ENCODE measurements at places on chromosomes 5 and 9. TPM values are rescaled to one million over a fixed set of nuclear protein-coding genes. Genes with fewer than 3 reads are reported as not detected.

The FAM151B gene
- total RNA-seq, result 2.9 TPM

The TAF11L12 gene
- 0.34 TPM for total RNA-seq

The NR2F1-AS1 gene
- 7.3 TPM for total RNA-seq

The PFN3 gene
- total RNA-seq, result not detected

The MORN5 gene
- total RNA-seq, result not detected

The FGF10 gene
- total RNA-seq, result not detected

The PTGS1 gene
- 0.23 TPM for total RNA-seq

The ANKRD34B gene
- total RNA-seq, result 0.20 TPM

GRCh38 chr5:159531554-159532105, 201.3 kb upstream of the IL12B start:
- H3K36me3 ChIP-seq, result no peaks in the 10 kb centered on the region
- no peaks in the 10 kb centered on the region for H3K4me1 ChIP-seq
- no peak overlapping the region for H3K27ac ChIP-seq
- no peak overlapping the region for H3K4me3 ChIP-seq
- no peak for DNase-seq
- no peaks in the 10 kb centered on the region for H3K27me3 ChIP-seq

GRCh38 chr9:111715471-111715870, 54.1 kb downstream of the GNG10 start:
- H3K4me1 ChIP-seq, result no peaks in the 10 kb centered on the region
- no peaks in the 10 kb centered on the region for H3K27me3 ChIP-seq
- H3K36me3 ChIP-seq, result no peaks in the 10 kb centered on the region
- DNase-seq, result peak; percentile 20

GRCh38 chr5:141223112-141223783, at the start of gene PCDHB14:
TSS of gene PCDHB14 (plus strand) at chr5:141223343. CDS start at chr5:141223506, 163 bp downstream.
- no peak within 1 kb of the TSS for H3K27ac ChIP-seq
- DNase-seq, result peak; percentile 7
- H3K27me3 ChIP-seq, result no peaks in the 10 kb centered on the region
- no peak within 1 kb of the TSS for H3K4me3 ChIP-seq
- H3K4me1 ChIP-seq, result no peaks in the 10 kb centered on the region

GRCh38 chr9:16710888-16711287, 159.6 kb downstream of the BNC2 start:
- no peaks in the 10 kb centered on the region for H3K36me3 ChIP-seq
- no peaks in the 10 kb centered on the region for H3K27me3 ChIP-seq
- H3K4me3 ChIP-seq, result no peak overlapping the region
- H3K4me1 ChIP-seq, result peaks cover 28% of the 10 kb centered on the region
- DNase-seq, result no peak

DNA sequence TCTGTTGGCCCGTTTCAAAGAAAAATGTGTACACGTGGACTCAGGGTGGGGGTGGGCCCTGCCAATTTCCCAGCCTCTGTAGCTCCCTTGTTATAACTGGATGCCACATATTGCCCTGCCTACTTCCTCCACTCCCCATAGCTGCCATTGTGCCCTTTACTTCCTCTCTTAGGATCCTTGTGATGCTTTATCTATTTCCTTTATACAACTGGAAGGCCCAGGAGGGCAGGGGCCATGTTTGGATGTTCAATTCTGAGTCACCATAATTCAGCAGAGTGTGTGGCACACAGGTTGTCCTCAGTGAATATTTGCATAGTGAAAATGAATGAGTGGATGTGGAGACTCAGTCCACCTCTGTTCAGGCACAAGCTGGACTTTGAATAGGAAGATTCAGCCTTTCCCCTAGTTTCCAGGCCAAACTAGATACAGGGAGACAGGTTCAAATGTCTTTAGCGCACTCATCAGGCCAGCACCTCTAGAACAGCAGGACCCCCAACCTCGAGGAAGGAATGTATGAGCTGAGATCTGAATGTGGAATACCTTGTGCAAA, 10.6 kb upstream of the FEM1C start:
- H3K36me3 ChIP-seq, result no peaks in the 10 kb centered on the region
- no peak overlapping the region for H3K4me3 ChIP-seq
- H3K4me1 ChIP-seq, result peaks cover 22% of the 10 kb centered on the region

- H3K27ac ChIP-seq, result no peak overlapping the region
- H3K4me3 ChIP-seq, result no peak overlapping the region
- H3K27me3 ChIP-seq, result no peaks in the 10 kb centered on the region
- H3K4me1 ChIP-seq, result no peaks in the 10 kb centered on the region
- no peak for DNase-seq
- no peaks in the 10 kb centered on the region for H3K36me3 ChIP-seq
Measured at GRCh38 chr9:7144265-7145046, 386.7 kb downstream of the KDM4C start.

GRCh38 chr9:10008101-10008799, 604.6 kb downstream of the PTPRD start:
- no peaks in the 10 kb centered on the region for H3K36me3 ChIP-seq
- H3K4me1 ChIP-seq, result no peaks in the 10 kb centered on the region
- no peak overlapping the region for H3K4me3 ChIP-seq
- no peak overlapping the region for H3K27ac ChIP-seq
- DNase-seq, result no peak

GRCh38 chr9:116432051-116432450, 255.1 kb upstream of the TRIM32 start:
- no peaks in the 10 kb centered on the region for H3K4me1 ChIP-seq
- H3K4me3 ChIP-seq, result no peak overlapping the region
- no peaks in the 10 kb centered on the region for H3K27me3 ChIP-seq
- no peak overlapping the region for H3K27ac ChIP-seq
- no peak for DNase-seq
- no peaks in the 10 kb centered on the region for H3K36me3 ChIP-seq

DNA sequence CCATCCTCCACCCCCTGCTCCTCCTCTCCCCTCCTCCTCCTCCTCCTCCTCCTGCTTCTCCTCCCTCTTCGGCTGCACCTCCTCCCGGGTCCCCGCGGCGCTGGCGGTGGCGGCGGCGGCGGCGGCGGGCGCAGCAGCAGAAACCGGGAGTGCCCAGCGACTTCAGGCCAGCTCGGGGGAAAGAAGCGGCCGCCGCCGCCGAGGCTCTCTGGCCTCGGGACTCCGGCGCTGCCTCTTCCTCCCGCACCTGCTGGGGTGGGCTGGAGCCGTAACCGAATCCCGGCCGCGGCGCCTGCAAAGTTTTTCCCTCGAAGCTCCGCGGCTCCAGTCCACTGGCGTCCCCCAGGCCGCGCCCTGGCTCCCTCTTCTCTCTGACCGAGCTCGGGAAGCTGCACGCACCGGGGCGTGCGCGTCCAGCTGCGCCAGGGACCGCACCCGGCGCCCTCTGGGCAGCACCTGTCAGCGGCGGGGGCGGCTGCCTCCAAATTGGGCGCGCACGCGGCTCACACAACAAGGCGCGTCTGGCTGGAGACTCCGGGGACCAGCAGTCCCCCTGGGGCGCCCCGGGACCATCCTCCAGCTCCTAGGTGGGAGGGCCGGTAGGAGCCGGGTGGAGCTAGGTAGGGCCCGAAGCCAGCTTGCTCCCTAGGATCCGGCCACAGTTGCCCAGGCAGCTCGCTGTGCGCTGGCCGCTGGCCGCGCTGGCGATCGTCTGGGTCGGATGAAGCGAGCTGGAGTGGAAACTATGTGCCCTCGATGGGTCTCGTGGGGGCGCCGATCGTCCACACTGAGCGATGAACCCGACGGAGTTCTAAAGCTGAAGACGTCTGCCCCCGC, at the start of gene MCTP1:
TSS of gene MCTP1 (minus strand) at position 523 of the 837 bp plus-strand sequence.
- H3K36me3 ChIP-seq, result no peaks in the 10 kb centered on the region
- H3K27ac ChIP-seq, result no peak within 1 kb of the TSS
- H3K4me3 ChIP-seq, result peak within 1 kb of the TSS; percentile 55
- peak; percentile 1 for DNase-seq
- H3K4me1 ChIP-seq, result peaks cover 13% of the 10 kb centered on the region

DNA sequence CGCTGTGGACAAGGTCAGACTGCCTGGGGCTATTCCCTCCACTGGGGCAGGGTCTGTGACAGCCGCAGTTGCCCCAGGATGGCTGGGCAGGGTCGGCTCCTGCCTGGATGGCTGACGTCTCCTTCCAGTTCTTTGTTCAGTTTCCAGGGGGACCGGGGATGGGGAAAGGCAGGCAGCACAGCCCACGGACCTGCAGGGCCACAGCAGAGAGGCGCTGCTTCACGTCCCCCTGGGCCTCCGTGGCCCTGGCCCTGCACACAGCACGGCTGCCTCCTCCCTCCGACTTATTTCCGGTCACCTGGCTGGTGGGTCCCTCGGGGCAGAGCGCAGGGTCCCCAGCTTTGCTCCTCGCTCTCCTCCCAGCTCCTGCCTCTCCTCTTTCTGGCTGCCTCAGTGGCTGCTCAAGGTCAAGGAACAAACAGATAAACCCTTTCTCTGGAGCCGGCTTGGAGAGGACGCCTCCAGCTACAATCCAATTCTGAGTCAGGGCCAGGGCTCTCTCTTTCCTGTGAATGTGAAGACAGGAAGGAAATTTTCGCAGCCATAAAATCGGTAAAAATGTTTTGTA, 169.7 kb downstream of the C9orf50 start:
- H3K4me1 ChIP-seq, result peaks cover 4% of the 10 kb centered on the region
- no peaks in the 10 kb centered on the region for H3K36me3 ChIP-seq
- H3K27me3 ChIP-seq, result no peaks in the 10 kb centered on the region
- H3K27ac ChIP-seq, result no peak overlapping the region
- DNase-seq, result no peak

DNA sequence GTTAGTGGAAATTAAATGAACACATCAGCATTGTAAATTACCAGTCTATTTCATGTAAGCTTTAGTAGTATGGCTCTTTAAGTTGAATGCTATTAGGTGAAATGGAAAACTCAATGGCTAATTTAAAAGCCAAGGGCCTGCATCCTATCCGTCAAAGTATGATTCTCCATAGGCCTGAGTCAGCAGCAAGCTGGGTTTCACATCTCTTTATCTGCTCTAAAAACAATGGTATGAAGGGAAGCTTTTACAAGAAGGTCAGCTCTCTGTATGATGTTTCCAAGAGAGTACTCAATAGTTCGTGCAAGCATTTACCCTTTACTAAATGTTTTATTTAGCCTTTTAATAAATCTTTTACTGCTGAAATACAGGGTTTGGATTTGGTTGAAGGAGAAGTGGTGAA, 62.8 kb downstream of the MAP1B start:
- peak; percentile 37 for DNase-seq
- no peak overlapping the region for H3K4me3 ChIP-seq
- H3K27ac ChIP-seq, result no peak overlapping the region
- no peaks in the 10 kb centered on the region for H3K27me3 ChIP-seq

- DNase-seq, result no peak
- no peak overlapping the region for H3K4me3 ChIP-seq
- H3K36me3 ChIP-seq, result no peaks in the 10 kb centered on the region
- H3K27ac ChIP-seq, result no peak overlapping the region
Measured at GRCh38 chr5:95969651-95970358, 8.2 kb upstream of the ELL2 start.

GRCh38 chr5:55634866-55635265, 77.3 kb downstream of the SLC38A9 start:
- DNase-seq, result no peak
- no peaks in the 10 kb centered on the region for H3K27me3 ChIP-seq
- H3K36me3 ChIP-seq, result no peaks in the 10 kb centered on the region
- no peak overlapping the region for H3K4me3 ChIP-seq
- H3K4me1 ChIP-seq, result peaks cover 13% of the 10 kb centered on the region

DNA sequence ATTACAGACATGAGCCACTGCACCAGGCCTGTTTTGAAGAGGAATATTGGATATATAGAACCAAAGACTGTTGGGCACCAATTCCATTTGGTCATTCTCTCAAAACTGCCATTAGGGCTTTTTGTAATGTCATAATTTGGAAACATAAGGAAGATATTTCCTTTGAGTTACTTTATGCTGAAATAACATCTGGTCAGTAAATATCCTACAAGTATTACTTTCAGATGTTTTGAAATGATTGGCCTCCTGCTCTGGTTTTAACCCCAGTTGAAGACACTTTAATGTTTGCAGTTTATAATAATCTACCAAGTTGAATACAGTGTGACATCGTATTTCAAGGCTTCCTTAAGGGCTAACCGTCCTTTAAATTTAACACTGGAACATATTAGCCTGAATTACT, 33.6 kb downstream of the LRRTM2 start:
- DNase-seq, result no peak
- H3K36me3 ChIP-seq, result peaks cover under 1% of the 10 kb centered on the region
- H3K27me3 ChIP-seq, result no peaks in the 10 kb centered on the region
- peaks cover 29% of the 10 kb centered on the region for H3K4me1 ChIP-seq
- H3K27ac ChIP-seq, result no peak overlapping the region

DNA sequence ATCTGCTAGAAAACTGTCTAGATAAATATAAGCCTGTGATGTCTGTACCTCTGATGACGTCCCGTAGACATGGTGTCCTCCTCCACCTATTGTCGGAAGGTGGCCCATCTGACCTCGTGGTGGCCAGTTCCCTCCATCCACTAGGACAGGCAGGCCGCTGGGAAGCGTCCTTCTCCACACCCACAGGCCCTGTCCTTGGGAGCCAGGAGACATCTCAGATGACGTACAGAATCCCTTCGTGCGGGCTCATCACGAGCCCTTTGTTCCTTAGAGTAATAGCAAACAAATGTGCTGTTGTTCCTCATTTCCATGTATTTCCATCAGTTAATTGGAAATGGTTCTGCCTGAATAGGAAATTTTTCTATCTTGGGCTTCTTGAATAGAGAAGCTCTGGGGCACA, 38.3 kb upstream of the TENT4A start:
- no peak for DNase-seq
- no peak overlapping the region for H3K4me3 ChIP-seq
- no peaks in the 10 kb centered on the region for H3K27me3 ChIP-seq

DNA sequence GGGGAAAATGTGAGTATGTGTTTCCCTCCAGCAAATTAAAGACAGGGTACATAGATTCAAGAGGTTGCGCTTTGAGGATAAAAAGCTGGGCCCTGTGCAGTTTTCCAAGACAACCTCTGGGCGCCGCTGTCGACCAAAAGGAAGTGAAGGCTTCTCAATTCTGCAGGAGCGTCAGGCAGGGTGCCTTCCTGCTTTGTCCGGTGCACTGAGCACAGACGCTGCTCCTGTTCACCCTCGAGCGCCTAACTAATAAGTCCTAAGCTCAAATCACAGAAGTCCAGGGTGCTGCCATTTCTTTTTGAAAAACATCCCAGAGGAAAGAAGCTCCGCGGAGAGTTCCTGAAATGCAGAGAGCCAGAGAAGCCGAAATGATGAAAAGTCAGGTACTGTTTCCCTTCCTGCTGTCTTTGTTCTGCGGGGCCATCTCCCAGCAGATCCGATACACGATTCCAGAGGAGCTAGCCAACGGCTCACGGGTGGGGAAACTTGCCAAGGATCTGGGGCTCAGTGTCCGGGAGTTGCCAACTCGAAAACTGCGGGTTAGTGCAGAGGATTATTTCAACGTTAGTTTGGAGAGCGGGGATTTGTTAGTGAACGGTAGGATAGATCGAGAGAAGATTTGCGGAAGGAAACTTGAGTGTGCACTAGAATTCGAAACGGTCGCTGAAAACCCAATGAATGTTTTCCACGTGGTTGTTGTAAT, at the start of gene PCDHGB1:
TSS of gene PCDHGB1 (plus strand) at position 183 of the 703 bp plus-strand sequence. CDS start at position 345, 162 bp downstream.
- H3K4me3 ChIP-seq, result peak within 1 kb of the TSS; percentile 48
- H3K36me3 ChIP-seq, result no peaks in the 10 kb centered on the region
- no peak within 1 kb of the TSS for H3K27ac ChIP-seq
- H3K27me3 ChIP-seq, result peaks cover 3% of the 10 kb centered on the region
- peak; percentile 41 for DNase-seq

GRCh38 chr9:69757996-69758675, 1.7 kb downstream of the PTAR1 start:
- H3K27me3 ChIP-seq, result no peaks in the 10 kb centered on the region
- DNase-seq, result peak; percentile 71
- no peaks in the 10 kb centered on the region for H3K36me3 ChIP-seq
- peak overlapping the region; percentile 40 for H3K4me3 ChIP-seq

Data from astrocyte (in vitro differentiated cells and primary cell).